NCI-H1092 treated with DMSO at 0.1 percent for 48 hours (cell line): ENCODE measurements at places on chromosomes 4 and X.

- DNase-seq: no peak
Observed at GRCh38 chr4:148052448-148052847, 320.6 kb downstream of the ARHGAP10 start.

DNA sequence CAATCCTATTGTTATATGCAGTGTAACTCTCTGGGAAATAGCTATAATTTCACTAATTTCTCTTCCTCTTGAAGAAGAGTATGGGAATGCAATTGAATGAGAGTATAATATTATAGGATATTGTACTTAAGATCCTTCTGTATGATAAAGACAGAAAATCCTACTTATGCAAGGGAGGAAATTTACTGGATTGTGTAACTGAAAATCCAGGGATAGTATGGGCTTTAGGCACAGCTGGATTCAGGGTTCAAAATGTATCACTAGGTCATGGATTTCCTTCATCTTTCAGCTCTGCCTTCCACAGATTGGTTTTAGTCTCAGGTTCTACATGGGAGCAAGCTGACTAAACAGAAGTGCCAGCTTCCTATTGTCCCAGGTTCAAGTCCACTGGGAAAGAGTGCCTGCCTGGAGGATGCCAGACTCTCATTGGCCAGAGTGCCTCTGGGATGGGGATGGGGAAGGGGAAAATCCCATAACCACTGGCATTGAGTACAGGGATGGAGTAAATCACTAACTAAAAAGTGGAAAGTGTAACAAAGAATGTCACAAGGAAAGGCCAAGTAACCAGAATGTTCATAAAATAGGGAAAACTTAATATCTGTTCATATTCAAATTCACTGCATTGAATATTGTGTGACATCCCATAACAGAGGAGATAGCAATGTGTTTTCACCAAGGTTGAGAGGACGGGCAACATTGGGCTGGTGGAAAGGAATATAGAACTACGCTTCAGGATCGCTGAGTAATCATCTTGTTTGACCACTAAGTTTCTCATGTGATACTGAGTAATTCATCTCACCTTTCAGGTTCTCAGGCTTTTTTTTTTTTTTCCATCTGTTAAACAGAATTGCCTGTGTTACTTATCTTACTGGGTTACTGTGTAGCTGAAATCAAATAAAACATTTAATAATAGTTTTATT, 75.7 kb downstream of the ANXA3 start:
- DNase-seq: no peak

DNA sequence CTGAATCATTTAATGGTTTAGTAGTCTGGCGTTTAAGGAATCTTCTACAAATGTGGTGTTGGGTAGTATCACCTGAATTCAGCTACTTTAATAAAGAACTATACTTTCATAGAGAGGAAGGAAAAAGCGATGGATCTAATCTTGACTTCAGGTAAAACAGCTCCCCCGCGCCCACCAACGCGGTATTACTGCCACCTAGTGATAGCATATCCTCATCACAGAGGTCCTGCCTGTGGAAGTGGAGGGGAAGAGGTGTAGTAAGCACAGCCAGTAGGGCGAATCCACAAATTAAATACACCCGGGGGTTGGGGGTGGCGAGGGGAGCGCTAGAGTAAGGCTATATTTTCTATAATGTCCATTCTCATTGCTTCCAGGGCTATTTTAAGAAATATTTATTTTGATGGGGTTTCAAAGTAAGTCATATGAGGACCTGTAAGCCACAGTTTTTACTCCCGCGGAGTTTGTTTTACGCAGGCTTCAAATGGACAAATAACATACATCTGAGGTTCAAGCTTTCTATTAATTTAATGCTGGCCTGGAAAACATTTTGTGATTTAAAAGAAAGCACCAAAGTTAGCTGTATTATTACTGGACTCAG, 8.3 kb upstream of the DAPP1 start:
- peak; percentile 42 for DNase-seq

- peak; percentile 28 for DNase-seq
Observed at GRCh38 chr4:63717384-63717783, 691.9 kb downstream of the TECRL start.

- no peak for DNase-seq
Observed at GRCh38 chr4:32462944-32463343, 1742.8 kb downstream of the PCDH7 start.

DNA sequence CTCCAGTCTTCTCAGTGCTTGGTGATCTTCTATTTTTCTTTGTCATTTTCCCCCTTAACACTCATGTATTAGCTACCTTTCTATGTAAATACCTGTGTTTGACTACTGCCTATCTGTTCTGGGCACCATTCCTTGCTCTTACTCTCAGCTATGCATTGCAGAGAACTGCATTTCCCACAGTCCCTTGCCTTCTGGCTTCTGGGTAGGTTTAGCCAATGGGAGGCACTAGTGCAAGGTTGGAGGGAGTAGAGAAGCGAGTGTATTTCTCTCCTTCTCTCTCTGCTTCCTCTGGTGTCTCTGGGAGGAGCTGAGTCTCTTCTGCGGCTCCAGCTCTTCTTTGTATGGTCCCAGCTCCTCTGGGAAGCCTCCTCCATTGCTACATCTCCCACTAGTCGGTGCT, 50.5 kb downstream of the CWH43 start:
- no peak for DNase-seq

- DNase-seq: no peak
Observed at GRCh38 chr4:123072060-123072459, 149.7 kb upstream of the NUDT6 start.

GRCh38 chr4:180542445-180543100, 1700.6 kb upstream of the TENM3 start:
- DNase-seq: peak; percentile 5

DNA sequence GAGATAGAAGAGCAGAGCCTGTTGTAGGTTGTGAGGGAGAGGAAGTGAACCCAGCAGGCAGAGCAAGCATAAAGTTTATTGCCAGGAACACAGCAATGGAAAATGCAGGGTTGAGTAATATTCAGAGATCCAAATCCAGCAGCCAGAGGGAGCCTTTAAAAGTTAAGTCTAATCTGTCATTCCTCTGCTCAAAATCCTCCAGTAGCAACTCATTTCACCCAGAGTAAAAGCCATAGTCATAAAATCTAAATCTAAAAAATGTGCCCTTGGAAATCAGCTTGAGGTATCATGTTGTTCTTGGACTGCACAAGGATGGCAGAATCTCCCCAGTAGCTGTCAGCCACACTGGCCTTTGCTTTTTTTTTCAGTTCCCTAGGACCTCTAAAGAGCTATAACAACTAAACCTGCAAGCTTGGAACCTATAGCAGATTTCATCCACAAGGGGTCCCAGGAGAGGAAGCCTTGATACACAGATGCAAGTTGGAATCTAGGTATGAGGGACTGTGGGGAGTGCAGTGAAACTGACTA, 62.9 kb upstream of the FRAS1 start:
- DNase-seq: no peak
